Neural crest cell (in vitro differentiated cells): ENCODE measurements at places on chromosomes 1 and 21.
A peak's percentile ranks its signal among the peaks of the same experiment; 100 is the strongest.

DNA sequence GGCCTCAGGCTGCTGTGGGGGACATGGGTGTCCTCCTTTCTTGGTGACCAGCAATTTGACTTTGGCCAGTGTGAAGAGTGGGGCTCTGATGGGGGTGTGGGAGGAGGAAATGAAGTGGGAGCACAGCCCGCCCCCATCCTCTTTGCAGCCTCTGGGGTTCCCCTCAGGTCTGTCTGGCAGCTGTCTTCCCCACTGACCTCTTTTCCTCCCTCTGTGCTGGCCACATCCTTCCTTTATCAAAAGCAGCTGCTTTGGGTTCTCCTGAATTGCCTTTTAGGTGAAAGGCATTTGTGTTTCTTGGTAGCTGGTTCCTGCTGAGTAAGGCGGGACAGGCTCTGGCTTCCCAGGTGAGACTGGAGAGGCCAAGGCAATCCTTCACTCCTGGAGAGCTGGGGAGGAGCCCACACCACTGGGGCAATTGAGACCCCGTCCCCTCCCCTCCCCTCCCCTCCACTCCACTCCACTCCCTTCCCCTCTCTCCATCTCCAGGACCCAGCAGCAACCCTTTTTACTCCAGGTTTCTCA, 24.9 kb downstream of the PCAT6 start:
- no peak for DNase-seq

DNA sequence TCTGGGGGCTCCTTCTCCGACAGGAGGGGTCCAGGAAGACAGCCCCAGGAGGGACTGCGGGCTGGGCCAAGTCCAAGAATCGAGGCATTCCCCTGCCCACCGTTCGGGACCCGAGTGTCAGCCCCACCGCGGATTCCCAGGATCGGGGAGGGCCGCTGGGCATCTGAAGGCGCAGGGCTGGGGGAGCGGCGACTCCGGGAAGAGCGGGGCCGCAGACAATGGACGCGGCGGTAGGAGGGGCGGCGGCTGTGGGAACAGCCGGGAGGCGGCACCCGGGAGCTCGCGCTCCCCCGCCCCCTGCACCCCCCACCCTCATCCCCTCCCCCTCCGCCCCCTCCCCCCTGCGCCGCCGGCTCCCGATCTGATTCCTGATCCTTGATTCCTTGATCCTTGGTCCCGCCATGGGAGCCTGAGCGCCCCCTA, at the start of gene VANGL2:
TSS of gene VANGL2 (plus strand) at position 342 of the 423 bp plus-strand sequence. CDS start 15,274 bp downstream, outside the sequence.
- peak; percentile 93 for DNase-seq

DNA sequence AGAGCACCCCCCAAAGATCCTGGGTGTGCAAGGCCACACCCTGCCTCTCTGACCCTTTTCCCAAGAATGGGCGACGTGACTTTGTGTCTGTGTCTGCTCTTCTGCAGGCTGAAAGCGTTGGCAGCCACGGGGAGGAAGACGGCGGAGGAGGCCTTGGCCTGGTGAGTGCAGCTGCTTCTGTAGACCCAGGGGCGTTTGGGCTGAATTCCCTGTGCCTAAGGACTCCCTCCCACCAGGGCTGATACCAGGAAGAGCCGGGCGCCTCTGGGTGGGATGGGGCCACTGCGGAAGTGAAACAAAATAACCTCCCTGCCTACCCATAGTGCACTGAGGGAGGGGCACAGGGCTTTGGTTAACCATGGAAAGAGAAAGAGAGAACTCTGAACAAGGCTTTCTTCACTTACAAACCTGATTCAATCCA, 2.5 kb downstream of the UBASH3A start:
- no peak for DNase-seq

DNA sequence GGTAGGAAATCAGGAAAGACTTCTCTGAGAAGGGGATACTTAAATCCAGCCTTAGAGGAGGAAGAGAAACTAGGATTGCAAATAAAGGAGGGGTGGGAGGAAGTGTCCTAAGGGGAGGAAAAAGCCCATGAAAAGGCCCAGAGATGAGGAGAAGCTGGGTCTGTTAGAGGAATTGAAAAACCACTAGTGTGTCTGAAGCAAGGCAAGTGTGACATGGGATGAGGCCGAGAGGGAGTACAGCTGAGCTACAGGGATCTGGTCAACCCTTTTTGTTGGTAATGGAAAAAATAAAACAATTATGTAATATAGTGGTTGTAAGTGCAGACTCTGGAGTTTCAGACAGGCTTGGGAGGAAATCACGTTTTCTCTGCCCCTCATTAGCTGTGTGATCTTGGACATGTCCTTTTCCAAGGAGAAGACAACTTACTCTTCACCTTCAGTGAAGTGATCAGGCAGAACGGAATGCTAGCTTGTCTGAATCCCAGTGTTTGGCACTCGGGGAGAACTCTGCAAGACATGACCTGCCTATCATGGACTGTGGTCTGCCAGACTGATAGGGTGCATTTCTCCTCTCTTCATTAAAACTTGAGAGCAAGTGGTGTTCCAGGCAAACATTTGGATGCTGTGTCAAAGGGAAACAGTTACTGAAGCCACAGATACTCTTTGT, 7.4 kb upstream of the S100A10 start:
- no peak for DNase-seq

GRCh38 chr1:59698386-59698785, 116.4 kb upstream of the HOOK1 start:
- DNase-seq = no peak

- DNase-seq = no peak
These were observed 8.8 kb upstream of the FGGY start for GRCh38 chr1:59288046-59288445.

- DNase-seq = no peak
These were observed 31.6 kb downstream of the PDE9A start for GRCh38 chr21:42685036-42685435.

- peak; percentile 50 for DNase-seq
These were observed 552 bp upstream of the GPR157 start for GRCh38 chr1:9129266-9130041.

- DNase-seq = no peak
These were observed 47.6 kb downstream of the ATP6V1G3 start for GRCh38 chr1:198492872-198493271.

- peak; percentile 50 for DNase-seq
These were observed 162.4 kb downstream of the ZSCAN20 start for GRCh38 chr1:33634806-33635205.

GRCh38 chr1:206705726-206706297, 21.1 kb downstream of the MAPKAPK2 start:
- DNase-seq = no peak

DNA sequence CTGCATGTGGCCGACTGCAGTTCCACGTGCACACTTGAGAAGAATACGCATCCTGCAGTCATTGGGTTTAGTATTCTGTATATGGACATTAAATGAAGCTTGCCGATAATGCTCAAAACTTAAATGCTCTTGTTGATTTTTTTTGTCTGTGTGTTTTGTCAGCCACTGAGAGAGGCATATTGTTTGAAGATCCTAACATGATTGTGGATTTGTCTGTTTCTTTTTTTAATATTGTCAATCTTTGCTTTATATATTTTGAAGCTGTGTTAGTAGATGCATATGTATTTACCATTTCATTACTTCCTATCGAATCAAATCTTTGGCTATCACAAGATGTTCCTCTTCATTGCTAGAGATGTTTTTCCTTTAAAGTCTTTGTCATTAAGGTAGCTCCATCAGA, 73.2 kb downstream of the FHAD1 start:
- no peak for DNase-seq

GRCh38 chr1:66350001-66350547, 183.9 kb upstream of the SGIP1 start:
- DNase-seq = no peak

DNA sequence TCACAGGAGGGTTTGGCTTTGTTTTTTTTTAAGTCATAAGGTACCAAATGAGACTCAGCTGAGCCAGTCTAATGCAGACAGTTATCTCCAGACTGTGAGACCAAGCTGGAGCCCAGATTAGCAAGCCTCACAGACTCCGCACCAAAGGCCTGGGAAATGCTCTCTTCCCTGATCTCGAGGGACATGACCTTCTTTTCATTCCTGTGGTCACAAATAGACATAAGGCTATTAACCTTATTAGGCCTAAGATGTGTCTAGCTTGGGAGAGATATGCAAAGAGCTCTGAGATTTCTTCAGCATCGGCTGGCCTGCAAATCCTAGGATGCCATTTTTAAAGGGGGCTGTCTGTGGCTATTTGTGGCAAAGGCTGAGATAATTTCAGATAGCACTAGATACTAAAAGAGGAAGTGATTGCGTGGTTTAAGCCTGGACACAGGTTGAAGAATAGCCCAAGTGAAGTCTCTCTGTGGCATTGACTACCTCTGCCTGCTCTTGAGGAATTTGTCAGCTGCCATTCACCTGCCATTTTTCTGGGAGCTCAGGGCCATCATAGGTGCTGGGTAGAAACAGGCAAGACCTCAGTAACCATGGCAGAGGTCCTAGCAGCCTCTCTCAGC, 301.3 kb downstream of the SIPA1L2 start:
- no peak for DNase-seq

DNA sequence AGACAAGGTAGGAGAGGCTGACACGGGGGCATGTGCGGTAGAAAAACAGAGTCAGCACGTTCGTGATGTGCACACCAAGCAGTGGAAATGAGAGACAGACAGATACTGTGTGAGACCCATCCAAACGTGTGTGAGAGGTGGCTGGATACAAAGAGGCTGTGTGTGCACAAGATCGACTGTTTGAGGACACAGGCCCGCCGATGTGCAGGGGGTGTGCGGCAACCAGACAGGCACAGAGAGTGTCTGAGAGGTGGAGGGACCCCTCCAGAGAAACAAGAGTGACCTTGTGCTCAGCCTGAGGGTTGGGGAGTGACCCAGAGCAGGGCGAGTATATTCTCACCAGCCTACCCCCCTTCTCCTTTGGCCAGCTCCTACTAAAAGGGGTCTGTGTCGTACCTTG, 97.8 kb upstream of the IPO9 start:
- peak; percentile 14 for DNase-seq

DNA sequence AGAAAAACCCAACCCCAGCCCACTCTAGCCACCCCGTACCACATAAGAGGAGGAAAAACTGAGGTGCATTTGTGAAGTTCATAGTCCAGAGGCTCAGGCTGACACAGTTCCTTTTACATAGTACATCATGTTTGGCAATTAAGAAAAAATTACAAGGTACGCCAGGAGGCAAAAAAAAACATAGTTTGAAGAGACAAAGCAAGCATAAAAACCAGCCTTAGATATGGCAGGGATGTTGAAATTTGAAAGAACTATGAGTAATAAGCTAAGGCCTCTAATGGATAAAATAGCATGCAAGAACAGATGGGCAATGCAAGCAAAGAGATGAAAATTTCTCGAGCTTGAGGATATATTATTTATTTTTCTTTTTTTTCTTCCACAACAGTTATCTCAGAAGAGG, 31.9 kb downstream of the MIXL1 start:
- DNase-seq = no peak

- no peak for DNase-seq
These were observed 14.5 kb downstream of the AUNIP start for GRCh38 chr1:25844536-25845337.

DNA sequence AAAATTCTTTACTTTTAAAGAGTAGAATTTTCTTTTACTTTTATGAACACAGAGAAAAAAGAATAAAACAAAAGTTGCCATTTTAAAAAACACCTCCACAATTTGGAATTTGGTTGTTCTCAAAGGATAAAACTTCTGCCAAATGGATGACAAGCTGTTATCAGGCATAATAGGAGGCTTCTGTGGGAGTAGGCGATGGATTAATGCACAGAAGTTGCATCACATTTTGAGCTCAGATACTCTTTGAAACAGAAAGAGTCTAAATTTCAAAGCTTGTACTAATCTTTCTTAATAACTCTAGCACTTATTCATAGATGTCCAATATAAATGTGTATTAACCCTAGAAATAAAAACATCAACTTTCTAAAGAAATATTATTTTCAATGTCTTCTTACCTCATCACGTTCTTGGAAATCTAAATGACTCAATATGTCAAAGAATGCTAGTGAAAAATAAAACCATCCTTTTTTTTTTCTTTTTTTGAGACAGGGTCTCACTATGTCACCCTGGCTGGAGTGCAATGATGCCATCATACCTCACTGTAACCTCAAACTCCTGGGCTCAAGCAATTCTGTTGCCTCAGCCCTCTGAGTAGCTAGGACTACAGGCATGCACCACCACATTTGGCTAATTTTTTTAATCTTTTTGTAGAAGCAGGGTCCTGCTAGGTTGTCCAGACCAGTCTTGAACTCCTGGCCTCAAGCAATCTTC, 112.8 kb upstream of the USP25 start:
- DNase-seq = no peak

DNA sequence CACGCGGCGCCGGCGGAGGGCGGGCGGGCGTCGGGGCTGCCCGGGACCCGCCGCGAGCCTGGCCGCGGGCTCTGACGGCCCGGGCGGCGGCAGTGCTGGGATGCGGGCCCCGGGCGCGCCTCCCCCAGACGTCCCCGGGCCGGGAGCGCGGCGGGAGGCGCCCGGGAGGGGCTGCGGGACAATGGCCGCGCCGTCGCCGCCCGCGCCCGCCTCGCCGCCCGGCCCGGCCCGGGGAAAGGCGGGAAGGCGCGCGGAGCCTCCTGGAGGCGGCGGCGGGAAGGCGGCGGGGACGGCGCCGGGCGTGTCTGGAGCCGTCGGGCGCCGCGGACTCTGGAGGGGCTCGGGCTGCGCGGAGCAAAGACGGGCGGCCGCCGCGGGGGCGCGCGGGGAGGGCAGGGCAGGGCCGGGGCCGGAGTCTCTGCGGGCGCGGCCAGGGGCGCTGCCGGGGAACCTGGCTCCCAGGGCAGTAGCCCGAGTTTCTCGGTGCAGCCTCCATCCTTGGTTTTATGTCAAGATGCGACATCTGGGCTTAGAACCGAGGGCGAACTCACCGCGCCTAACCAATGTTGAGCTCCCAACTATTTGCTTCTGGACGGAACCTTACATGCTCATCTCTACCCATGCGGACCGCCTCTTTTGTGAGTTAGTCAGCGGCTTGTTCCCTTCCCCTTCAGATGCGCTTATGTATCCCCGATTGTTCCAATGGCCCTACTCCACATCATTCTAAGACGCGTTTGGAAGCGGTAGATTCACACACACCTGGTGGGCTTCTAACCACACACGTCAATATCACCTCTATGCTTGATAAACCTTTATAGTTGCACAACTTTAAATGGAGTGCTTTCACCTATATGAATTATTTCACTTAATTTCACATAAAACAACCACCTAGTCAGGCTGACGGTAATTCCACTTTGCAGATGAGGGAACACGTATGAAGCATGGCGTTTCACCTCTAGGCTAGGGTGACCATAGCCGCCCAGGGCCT, 651 bp downstream of the ZBTB8A start:
- peak; percentile 45 for DNase-seq
